ENCODE measurements at places on chromosomes 11 and 22.

- no peak for DNase-seq
Measured at GRCh38 chr22:42905702-42906183, 48.7 kb upstream of the ARFGAP3 start.

DNA sequence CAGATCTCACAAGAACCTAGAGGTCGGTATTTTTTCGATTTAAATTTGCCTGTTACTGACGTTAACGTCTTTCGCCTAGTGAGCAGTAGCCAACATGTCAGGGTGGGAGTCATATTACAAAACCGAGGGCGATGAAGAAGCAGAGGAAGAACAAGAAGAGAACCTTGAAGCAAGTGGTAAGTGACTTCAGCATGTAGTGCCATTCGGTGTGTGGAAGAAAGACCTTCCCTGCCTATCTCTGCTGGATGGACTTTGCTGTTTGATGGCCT lies 750 bp downstream of the XRCC6 start:
- no peak for DNase-seq

DNA sequence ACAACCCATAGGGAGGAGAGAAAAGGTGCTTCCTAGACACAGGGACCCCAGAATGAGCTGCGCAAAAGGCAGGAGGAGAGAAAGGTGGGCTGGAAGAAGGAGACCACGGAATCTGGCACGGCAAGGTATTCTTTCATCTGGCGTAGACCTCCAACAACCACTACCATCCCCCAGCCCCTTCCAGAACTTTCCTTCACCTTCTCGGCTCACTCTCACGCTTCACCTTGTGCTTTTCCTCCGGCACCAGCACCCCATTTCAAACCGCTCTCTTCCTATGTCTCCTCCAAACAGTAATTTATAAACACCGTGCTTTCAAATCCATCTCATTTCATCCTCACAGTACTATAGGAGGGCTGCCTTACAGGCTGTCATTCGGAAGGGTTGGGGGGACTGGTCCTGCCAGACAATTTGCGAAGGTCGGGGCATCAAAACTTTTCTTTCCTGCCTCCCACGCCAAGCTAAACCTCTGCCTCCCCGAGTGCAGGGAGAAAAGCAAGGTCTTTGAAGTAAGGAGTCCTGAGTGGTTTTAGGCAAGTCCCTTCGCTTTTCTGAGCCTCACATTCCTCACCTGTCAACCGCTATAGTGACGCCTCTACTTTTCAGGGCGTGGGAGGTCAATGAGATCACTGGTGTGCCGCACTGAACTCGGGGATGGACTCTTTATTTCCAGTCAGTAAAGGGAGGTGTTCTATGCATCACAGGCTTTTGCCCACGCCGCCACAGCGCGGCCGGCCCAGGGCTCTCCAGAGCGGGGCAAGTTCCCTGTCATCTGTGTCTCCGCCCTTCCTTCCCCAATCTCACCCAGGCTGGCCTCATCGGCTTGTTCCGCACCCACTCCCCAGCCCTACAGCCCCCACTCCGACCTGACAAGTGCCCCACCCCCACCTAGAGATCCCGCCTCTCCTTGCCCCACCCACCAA lies 800 bp downstream of the KCTD21 start:
- DNase-seq = no peak

DNA sequence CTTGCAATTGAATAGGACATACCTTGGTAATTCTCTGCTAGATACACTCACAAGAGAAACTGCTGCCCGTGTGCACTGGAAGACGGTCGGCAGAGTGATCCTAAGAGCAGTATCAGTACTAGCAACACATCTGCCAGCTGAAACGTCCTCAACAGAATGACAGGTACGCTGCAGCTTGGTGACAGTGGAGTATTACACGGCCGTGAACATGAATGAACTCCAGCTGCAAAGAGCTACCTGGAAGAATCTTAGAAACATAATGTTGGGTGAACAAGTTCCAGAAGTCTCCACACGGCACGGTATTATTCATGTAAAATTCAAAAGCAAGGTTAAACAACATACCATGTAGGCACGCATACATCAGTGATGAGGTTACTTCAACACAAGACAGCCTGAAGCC lies 44.4 kb downstream of the TPCN2 start:
- no peak for DNase-seq

GRCh38 chr11:59559886-59560285 lies 48.5 kb downstream of the OR4D9 start:
- no peak for DNase-seq

GRCh38 chr11:8017894-8018483 lies 30.9 kb downstream of the EIF3F start:
- DNase-seq = no peak

- no peak for DNase-seq
Measured at GRCh38 chr11:101008961-101009689, 120.5 kb downstream of the PGR start.

DNA sequence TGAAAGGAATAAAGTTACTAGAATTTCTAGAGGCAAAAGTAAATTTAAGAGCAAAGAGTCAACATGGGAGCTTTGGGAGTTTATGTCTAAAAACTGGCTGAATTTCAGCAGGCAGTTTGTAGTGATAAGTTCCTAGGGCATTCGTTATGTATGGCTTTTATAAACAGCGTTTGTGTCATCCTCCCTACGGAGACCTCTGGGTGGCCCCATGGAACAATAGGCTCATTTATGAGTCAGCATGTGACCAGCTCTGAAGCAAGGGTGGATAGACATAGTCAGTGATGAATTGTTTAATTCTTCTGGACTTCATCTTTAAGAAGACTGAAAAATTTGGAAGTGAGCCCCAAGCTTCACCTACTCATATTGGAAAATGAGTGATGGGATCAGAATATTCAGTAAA lies 37.1 kb downstream of the SVIP start:
- no peak for DNase-seq

- no peak for DNase-seq
Measured at GRCh38 chr22:41198027-41198580, 7.0 kb upstream of the L3MBTL2 start.

GRCh38 chr11:116553482-116553881 lies 219.3 kb downstream of the BUD13 start:
- no peak for DNase-seq

- DNase-seq = no peak
Measured at GRCh38 chr22:21641417-21641788, 699 bp upstream of the SDF2L1 start.

DNA sequence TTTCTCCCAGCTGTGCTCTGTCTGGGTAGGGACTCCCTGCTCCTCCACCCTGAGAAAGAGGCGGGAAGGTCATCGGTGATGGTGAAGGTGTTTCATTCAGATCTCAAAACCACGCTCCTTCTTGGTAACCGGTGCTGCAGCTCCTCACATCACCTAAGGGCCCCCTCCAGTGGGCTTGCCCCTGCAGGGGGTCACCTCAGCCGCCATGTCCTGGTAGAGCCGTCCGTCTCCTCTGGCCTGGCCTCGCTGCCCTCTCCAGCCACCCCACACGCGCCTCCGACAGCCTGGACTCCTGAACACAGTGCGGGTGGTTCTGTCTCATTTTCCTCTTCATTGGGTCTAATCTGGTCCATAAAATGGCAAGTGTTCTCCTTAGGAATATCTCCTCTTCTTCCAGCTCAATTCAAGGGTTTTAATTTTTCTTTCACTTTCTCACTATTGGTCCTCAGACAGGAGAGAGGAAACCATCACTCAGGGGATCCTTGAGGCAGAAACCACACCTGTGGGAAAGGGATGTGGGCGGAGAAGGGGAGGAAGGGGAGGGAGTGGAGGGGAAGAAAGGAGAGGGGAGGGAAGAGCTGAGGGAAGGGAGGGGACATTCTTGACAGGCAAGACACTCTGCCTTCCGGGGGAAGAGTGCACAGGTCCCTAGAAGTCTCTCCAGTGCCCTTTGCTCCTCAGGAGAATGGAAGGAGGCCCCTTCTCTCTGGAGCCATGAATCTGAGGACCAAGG lies 1338.4 kb downstream of the TBC1D22A start:
- no peak for DNase-seq

DNA sequence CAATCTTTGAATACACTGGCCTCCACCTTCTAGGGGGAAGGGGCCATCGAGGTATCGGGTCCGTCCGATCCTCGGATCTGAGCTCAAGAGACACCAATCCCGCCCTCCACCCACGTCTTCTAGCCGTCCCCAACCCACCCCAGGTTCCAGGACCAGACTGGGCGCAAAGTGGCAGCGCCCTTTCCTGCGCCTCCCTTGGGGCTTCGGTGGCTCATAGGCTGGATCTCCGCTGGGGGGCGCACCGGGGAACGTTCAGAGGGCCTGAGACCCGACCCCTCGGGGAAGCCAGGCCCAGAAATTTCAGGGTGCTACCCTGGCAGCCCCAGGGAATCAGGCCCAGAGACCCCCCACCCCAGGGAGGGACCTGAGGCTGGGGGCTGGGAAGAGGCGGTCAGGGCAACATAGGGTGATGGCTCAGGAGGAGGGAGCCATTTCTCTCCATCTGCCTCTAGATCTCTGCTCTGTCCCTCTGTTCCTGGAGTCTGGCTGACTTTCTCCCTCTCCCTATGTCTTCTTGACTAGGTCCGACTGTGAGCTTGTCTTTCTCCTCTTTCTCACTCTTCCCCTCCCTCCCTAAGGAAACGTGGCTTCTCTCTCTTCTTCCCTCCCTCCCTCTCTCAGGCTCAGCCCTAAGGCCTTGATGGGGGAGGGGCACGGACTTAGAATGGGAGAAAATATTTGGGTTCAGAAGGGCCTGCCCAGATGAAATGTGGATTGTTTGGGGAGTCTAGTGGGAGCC lies 1.1 kb downstream of the CREB3L1 start:
- DNase-seq = no peak

DNA sequence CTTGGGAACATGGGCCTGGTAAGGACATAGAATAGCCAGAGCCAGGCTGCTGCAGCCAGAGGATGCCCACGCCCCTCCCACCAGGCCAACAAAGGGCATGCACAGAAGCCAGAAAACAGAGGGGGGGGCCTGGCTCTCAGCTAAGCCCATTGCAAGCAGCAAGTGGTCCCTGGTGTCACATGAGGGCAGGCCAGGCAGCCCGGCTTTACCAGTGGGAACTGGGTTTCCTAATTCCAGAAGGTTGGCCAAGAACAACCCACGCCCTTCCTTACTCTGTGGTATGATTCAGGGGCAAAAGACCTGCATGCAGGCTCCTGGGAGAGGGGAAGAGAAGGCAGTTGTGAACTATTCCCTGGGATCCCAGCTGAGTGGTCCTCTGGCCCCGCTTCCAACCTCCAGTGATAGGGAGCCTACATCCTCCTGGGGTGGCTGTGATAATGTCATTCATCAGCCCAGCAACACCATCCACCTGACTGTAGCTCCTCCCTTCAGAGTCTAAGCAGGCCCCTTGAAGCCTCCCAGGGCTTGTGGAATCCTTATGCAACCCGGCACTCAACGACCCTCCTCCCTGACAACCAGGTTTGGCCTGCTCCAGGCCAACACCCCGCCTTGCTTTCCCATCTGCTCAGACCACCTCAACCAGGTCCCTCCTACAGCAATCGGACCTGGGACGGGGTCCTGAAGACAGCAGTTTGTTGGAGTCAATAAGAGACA lies 62.1 kb upstream of the LMO1 start:
- DNase-seq = no peak

DNA sequence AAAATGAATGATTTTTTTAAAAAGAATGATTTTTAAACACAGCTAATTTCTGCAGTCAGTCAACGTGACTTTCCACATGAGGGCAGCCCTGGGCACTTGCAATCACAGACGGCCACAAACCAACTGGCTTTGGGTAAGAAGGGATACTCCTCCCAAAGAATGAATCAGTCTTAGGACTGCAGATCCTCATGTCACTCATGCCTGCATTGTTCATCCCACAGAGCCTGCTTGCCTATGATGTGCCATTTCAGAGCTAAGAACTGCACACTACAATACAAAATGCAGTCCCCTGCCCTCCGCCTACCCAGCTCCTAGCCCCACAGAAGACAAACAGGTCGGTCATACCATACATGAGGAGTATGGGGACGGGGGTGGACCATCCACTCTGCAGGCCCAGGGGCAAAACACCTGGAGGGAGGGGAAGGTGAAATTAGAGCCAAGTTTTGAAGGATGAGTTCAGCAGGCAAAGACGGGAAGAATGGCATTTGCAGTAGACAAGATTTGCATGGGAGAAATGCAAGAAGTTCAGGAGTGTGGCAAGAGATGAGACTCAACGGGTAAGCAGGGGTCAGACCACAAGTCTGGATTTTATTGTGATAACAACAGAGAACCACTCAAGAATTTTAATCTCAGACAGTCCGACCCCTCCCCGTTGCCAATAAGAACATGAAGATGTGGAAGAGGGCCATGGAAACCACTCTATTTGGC lies 24.7 kb downstream of the PACSIN2 start:
- no peak for DNase-seq
